Activated CD4-positive, alpha-beta T cell treated with anti-CD3 and anti-CD28 coated beads for 36 hours (primary cell): ENCODE measurements at places on chromosomes 6 and 20. TPM values are rescaled to one million over a fixed set of nuclear protein-coding genes. Genes with fewer than 3 reads are reported as not detected.

DNA sequence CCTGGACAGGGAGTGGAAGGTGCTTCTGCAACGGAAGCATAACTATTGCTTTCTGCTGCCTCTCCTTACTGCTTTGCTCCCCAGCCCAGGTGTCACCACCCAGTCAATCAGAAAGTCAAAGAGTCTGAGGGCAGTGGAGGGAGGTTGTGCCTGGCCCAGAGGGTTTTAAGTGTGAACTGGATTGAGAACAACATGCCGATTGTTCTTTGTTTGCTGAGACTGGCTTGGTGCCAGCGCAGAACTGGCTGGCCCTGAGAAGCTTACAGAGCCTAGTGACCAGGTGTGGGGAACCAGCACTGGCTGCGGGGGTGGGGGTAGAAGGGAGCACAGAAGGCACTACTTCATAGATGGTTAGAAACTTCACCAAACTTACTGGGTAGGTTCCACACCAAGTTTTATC, 31.1 kb upstream of the ENPP4 start:
- no peaks in the 10 kb centered on the region for H3K27me3 ChIP-seq
- peaks cover 11% of the 10 kb centered on the region for H3K4me1 ChIP-seq
- no peak for DNase-seq
- H3K4me3 ChIP-seq, result no peak overlapping the region

DNA sequence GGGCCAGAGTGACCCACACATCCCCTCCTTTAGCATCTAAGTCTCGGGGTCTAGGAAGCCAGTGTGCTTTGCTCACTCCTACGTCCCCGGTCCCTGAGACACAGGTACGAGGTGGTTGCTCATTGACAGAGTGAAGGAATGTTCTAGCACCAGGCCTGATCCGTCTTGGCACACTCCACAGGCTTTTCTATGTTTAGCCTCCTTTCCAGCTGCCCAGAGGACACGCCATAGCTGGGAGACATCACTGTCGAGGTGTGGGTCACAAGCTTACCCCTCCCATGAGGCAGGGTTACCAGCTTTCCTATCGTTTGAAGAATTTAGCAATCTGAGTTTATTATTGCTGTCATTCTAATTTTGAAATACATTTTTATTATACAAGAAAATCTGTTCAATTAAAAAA, 30.4 kb upstream of the IER3 start:
- H3K4me3 ChIP-seq, result no peak overlapping the region
- peaks cover 68% of the 10 kb centered on the region for H3K4me1 ChIP-seq
- no peak overlapping the region for H3K27ac ChIP-seq
- no peaks in the 10 kb centered on the region for H3K27me3 ChIP-seq

GRCh38 chr20:21100578-21101452, 5.3 kb downstream of the LINC00237 start:
- peak overlapping the region; percentile 78 for H3K4me3 ChIP-seq
- peaks cover 67% of the 10 kb centered on the region for H3K27me3 ChIP-seq
- no peaks in the 10 kb centered on the region for H3K36me3 ChIP-seq
- peak overlapping the region; percentile 92 for H3K27ac ChIP-seq

- no peak for DNase-seq
- no peaks in the 10 kb centered on the region for H3K36me3 ChIP-seq
- H3K4me3 ChIP-seq, result no peak overlapping the region
Observed at GRCh38 chr20:61630816-61631215, 378.8 kb downstream of the CDH4 start.

- H3K27ac ChIP-seq, result no peak overlapping the region
- H3K27me3 ChIP-seq, result no peaks in the 10 kb centered on the region
- no peaks in the 10 kb centered on the region for H3K36me3 ChIP-seq
- no peak overlapping the region for H3K4me3 ChIP-seq
- DNase-seq, result no peak
Observed at GRCh38 chr6:162887981-162888689, 160.4 kb downstream of the PACRG start.

GRCh38 chr6:129817821-129818220, 43.3 kb downstream of the TMEM244 start:
- peaks cover 6% of the 10 kb centered on the region for H3K27me3 ChIP-seq
- no peak overlapping the region for H3K27ac ChIP-seq
- DNase-seq, result no peak
- no peaks in the 10 kb centered on the region for H3K4me1 ChIP-seq
- H3K4me3 ChIP-seq, result no peak overlapping the region

DNA sequence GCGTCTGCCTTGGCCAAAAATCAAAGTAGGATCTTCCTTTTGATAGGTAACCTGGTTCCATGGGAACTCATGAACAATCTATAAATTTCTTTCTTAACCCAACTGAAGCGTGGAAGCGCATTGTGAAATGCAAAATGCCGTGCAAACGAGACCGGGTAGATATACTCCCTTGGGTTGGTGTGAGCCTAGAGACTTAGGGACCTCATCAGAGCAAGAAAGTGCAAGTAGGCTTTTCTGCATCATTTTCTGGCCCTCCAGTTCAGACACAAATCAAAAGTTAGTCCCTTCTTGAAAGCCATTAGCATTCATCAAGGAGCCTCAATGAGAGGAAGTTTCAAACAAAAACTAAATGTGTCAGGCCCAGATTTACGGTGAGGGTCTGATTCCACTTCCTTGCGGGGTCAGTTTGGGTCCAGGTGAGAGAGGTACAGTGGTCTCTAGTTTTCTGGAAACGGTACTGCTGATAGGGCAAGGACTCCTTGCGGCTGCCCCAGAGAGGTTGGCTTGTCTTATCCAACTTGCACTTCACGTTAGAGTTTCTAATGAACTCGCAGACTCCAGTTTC, 5.3 kb upstream of the ZNF184 start:
- DNase-seq, result peak; percentile 14

- H3K27me3 ChIP-seq, result no peaks in the 10 kb centered on the region
- H3K4me1 ChIP-seq, result no peaks in the 10 kb centered on the region
- no peak overlapping the region for H3K27ac ChIP-seq
- DNase-seq, result no peak
- no peak overlapping the region for H3K4me3 ChIP-seq
- no peaks in the 10 kb centered on the region for H3K36me3 ChIP-seq
Observed at GRCh38 chr20:61810738-61811135, 254.9 kb downstream of the TAF4 start.

DNA sequence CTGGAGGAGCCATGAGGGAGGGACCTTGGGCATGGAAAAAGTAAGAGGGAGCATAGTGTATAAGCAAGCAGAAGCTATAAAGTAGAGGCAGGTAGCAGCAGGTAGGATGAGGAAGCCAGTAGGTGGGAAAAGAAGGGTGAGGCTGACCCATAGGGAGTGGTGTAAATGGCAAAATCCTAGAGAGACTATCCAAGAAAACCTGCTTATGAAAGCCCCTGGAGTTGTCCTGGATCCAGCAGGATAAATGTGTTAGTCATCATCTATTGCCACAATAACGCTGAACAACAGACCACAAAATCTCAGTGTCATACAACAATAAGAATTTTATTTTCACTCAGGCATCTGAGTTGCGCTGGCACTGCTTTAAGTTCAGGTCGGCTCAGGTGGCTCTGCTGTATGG, 30.2 kb downstream of the CHD6 start:
- no peak overlapping the region for H3K4me3 ChIP-seq
- DNase-seq, result no peak
- H3K27me3 ChIP-seq, result no peaks in the 10 kb centered on the region
- peaks cover 14% of the 10 kb centered on the region for H3K4me1 ChIP-seq
- no peak overlapping the region for H3K27ac ChIP-seq

- peak; percentile 75 for DNase-seq
- peaks cover 59% of the 10 kb centered on the region for H3K27me3 ChIP-seq
- H3K27ac ChIP-seq, result no peak overlapping the region
Observed at GRCh38 chr6:34143884-34144580, 1.9 kb downstream of the GRM4 start.

GRCh38 chr20:48995589-48995988, 50.5 kb upstream of the CSE1L start:
- peaks cover 36% of the 10 kb centered on the region for H3K36me3 ChIP-seq
- no peak overlapping the region for H3K4me3 ChIP-seq
- H3K27me3 ChIP-seq, result no peaks in the 10 kb centered on the region
- no peak for DNase-seq
- H3K4me1 ChIP-seq, result no peaks in the 10 kb centered on the region

DNA sequence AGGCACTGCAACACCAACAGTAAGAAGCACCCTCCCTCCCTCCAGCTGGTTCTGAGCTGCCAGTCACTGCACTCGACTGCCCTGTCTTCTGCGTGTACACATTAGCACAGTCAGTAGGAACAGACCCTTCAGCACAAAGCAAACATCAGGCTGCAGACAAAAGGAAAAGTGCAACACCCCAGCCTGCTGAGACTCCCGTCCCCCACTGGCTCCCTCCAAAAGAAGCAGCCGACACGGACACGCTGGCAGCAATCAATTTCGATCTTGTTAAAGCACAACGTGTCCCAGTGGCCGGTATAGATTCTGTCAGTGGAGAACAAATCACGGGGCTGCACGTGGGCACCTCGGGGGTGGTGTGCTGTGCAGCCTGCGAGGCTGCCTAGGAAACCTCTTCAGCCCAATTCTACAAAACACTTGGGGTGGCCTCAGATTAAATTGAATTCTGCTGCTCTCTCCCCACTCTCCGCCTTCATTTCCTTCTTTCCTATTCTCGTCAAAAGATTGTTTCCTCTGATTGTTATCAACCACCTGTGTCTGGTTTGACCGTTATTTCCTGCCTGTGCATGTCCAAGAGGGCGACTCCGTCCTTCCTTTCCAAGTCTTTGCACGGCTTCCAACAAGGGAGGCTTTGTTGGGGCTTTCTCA, 38.7 kb downstream of the TRAF3IP2 start:
- peak; percentile 48 for DNase-seq
- peak overlapping the region; percentile 24 for H3K4me3 ChIP-seq
- H3K4me1 ChIP-seq, result peaks cover 53% of the 10 kb centered on the region
- no peaks in the 10 kb centered on the region for H3K27me3 ChIP-seq

- peaks cover 1% of the 10 kb centered on the region for H3K27me3 ChIP-seq
- no peak overlapping the region for H3K27ac ChIP-seq
- H3K36me3 ChIP-seq, result no peaks in the 10 kb centered on the region
- H3K4me1 ChIP-seq, result peaks cover 12% of the 10 kb centered on the region
Observed at GRCh38 chr20:43824309-43825050, 90.2 kb upstream of the TOX2 start.

DNA sequence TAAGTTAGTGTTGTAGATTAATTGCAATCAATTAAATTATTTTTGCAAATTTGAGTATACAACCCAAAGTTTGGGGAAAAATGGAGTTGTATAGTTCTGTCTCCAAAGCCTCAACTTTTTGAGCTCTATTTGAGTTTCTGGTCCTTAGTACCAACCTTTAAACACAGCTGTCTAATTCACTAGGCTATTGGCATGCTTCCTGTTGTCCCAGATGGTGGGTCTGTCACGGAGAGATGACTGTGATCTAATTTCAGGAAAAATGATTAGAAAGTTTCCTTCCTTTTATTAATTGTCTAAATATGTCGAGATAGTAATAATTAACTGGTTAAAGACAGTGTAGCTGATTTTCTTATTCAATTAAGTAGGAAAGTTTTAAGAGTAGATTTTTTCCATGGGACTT, 109.6 kb downstream of the SCAF8 start:
- no peak overlapping the region for H3K4me3 ChIP-seq
- peaks cover 16% of the 10 kb centered on the region for H3K4me1 ChIP-seq
- peaks cover 6% of the 10 kb centered on the region for H3K36me3 ChIP-seq
- H3K27me3 ChIP-seq, result no peaks in the 10 kb centered on the region

DNA sequence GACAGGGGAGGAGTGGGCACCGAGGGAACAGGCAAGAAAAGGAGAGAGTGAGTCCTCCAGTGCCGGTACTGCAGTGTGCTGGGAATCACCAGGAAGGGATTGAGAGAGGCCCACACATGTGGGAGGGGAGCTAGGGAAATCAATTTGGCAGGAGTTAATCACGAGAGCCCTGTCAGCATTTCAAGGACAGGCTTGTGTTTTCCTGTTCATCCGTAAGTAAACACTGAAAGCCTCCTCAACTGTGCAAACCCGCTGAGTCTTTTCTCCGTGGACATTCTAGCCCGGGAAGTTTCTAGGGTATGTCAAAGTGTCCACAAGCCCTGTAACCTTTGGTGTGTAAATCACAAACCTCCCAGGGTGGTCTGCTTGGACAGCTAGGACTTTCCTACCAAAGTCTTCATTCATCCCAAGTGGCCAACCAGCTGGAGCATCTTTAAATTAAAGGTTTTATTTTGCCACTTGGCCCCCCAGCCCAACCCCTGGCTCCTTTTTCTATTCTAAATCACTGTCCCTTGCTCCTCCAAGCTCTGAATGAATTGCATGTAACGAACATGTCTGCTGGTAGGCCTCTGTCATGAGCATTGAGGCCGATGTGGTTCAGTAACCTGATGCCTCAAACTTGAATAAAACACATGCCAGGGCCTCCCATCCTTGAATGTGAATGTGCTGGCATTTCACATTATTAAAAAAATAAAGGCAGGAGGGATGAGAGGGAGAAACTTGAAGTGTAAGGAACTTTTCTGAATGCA, 149.1 kb downstream of the ZNF217 start:
- H3K36me3 ChIP-seq, result peaks cover 36% of the 10 kb centered on the region
- peaks cover 5% of the 10 kb centered on the region for H3K4me1 ChIP-seq
- DNase-seq, result no peak
- H3K27me3 ChIP-seq, result no peaks in the 10 kb centered on the region
- H3K27ac ChIP-seq, result no peak overlapping the region
- no peak overlapping the region for H3K4me3 ChIP-seq

DNA sequence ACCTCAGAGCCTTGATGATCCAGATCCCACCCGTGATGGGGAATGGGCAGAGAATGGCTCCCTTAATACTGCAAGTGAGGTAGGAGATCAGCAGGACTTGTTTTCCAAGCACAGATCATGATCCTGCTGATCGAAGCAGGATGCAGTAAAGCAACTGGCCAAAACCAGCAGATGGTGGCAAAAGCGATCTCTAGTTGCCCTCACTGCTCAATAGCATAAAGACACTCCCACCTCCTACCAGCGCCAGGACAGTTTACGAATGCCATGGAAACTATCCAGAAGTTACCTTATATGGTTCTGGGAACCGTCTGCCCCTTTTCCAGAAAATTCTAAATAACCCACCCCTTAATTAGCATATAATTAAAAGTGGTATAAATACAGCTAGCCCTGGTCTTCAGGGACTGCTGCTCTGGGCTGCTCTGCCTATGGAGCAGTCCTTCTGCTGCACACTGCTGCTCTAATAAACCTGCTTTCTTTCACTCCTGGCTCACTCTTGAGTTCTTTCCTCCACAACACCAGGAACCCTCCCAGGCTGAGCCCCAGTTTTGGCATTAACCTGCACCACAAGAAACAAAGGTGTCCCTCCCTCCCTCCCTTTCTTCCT, 415.8 kb downstream of the PREX1 start:
- no peak overlapping the region for H3K27ac ChIP-seq
- H3K27me3 ChIP-seq, result peaks cover 14% of the 10 kb centered on the region
- no peak overlapping the region for H3K4me3 ChIP-seq
- H3K4me1 ChIP-seq, result no peaks in the 10 kb centered on the region
- H3K36me3 ChIP-seq, result no peaks in the 10 kb centered on the region

GRCh38 chr6:155542036-155542435, 86.4 kb upstream of the NOX3 start:
- H3K27me3 ChIP-seq, result no peaks in the 10 kb centered on the region
- DNase-seq, result no peak
- H3K4me1 ChIP-seq, result peaks cover 4% of the 10 kb centered on the region
- H3K4me3 ChIP-seq, result no peak overlapping the region
- no peaks in the 10 kb centered on the region for H3K36me3 ChIP-seq

Gene C2
- total RNA-seq, result 1.5 TPM

Gene PACRG
- total RNA-seq, result not detected

Gene ACOT13
- total RNA-seq, result 47.9 TPM

Gene SLC22A3
- total RNA-seq, result not detected

Gene OPRM1
- total RNA-seq, result not detected

Gene PPIL6
- not detected for total RNA-seq

Gene PNRC1
- 85.6 TPM for total RNA-seq

Gene HLA-DOA
- 1.7 TPM for total RNA-seq

Gene CCN6
- total RNA-seq, result 0.32 TPM

Gene MMP24
- not detected for total RNA-seq

Gene PTCRA
- total RNA-seq, result not detected

Gene WFDC5
- 0.23 TPM for total RNA-seq

Gene ADGB
- not detected for total RNA-seq

Gene PAQR8
- 9.0 TPM for total RNA-seq

Gene ACTR5
- 6.3 TPM for total RNA-seq

Gene KIF13A
- total RNA-seq, result 0.07 TPM

Gene STK4
- total RNA-seq, result 164 TPM

Gene SLC52A3
- total RNA-seq, result not detected
